Cerebellar cortex (tissue), 1 donor: ENCODE measurements at places on chromosomes 12 and 14.

DNA sequence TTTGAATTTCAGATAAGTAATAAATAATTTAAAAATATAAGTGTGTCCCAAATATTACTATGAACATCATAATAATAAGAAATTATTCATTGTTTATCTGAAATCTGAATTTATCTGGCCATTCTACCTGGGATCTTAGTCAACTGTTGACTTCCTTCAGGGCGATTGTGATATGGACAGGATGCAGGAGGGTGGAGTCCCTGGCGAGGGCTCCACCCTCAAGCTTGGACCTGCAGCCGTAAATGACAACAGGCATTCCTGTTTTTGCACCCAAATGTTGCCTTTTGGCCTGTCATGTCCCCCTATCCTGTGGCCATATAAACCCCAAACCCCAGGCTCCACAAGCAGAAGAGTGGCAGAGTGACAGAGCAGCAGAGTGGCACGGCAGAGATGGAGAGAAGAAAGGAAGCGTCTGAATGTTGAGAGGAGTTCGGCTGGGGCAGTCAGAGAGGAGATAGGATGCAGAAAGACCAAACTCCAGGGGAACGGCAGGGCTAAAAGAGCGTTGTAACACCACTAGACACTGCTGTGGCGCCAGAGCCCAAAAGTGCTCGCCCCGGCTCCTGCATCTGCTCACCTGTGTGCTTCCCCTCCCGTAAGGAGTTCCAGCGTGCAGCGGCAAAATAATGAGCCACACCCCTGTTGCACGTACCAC is 39.4 kb upstream of the FUT8 start:
- no peak for DNase-seq

DNA sequence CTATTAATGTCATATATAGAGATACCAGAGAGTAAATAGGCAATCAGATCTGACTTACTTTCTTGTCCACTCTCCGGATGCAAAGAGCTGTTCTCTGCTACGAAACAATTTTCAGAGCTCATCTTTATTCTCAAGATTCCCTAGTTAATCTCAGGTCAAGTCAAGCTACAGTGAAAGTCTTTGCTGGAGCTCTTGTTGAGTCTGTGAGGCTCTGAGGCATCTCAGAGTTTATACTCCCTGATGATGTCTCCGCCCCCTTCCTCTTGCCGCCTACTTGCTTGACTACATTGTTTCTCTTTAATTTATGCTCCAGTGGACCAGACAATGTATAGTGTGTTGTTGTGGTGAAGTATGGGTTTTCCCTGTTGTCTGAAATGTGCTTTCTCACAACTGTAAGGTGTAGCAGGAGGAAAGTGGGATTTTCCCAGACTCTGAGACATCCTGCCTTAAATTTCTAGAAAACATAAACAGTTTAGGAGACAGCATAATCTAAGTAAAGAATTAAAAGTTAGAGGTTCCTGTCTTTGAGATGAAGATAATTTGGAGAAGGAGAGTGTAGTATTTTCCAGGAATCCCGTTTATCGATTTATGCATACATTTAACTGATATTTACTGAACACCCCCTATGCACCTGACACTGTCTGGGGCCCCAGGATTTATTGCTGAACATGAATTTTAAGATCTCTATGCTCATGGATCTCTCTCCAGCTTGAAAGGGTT is at the start of gene CD69:
Gene CD69 (minus strand): TSS at position 203 of the 720 bp plus-strand sequence. CDS start 81 bp downstream, at position 122.
- DNase-seq: no peak

DNA sequence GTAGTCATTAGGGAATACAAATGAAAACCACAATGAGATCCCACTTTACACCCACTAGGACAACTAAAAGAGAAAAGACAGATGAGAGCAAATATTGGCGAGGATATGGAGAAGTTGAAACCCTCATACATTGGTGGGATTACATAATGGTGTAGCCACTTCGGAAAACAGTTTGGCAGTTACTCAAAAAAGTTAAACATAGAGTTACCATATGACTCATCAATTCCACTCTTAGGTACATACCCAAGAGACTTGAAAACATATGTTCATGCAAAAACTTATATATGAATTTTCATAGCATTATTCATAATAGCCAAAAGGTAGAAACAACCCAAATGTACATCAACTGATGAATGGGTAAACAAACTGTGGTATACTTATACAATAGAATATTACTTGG is 27.1 kb downstream of the ALDH1L2 start:
- no peak for DNase-seq

GRCh38 chr12:46468160-46468559 is 95.6 kb upstream of the SLC38A2 start:
- DNase-seq: no peak

- DNase-seq: peak; percentile 53
Observed at GRCh38 chr12:79546466-79547043, 144.2 kb downstream of the PAWR start.

- DNase-seq: no peak
Observed at GRCh38 chr14:29649170-29649569, 278.5 kb downstream of the PRKD1 start.

- DNase-seq: peak; percentile 72
Observed at GRCh38 chr12:8914716-8915526, 612 bp downstream of the PHC1 start.

GRCh38 chr12:104764225-104765091 is 193.6 kb downstream of the SLC41A2 start:
- DNase-seq: no peak

DNA sequence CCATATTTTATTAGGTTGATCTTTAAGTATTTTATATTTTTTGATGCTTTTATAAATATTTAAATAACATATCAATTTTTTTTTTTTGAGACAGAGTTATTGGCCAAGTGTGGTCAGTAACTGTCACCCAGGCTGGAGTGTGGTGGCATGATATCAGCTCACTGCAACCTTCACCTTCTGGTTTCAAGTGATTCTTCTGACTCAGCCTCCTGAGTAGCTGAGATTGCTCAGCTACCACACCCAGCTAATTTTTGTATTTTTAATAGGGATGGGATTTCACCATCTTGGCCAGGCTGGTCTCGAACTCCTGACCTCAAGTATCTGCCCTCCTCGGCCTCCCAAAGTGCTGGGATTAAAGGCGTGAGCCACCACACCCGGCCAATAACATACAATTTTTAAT is 71.1 kb downstream of the FUT8 start:
- DNase-seq: no peak

DNA sequence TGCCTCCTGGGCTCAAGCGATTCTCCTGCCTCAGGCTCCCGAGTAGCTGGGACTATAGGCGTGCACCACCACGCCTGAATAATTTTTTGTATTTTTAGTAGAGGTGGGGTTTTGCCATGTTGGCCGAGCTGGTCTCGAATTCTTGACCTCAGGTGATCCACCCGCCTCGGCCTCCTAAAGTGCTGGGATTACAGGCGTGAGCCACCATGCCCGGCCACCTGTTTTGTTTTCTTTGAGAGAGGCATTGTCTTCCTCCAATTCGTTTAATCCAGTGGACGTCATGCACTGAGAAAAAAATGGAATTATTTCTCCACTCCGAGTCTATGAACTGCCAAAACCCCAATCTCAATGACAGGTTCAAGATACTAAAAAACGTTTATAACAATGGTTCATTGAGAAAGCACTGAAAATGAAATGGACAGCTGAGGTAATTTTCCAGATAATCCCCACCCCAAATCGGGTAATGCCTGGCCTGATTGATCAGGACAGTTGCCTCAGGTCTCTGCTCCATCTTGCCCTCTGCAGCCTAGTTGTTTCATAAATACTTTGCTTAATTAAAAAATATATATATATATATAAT is 132.7 kb upstream of the PARP11 start:
- DNase-seq: no peak

DNA sequence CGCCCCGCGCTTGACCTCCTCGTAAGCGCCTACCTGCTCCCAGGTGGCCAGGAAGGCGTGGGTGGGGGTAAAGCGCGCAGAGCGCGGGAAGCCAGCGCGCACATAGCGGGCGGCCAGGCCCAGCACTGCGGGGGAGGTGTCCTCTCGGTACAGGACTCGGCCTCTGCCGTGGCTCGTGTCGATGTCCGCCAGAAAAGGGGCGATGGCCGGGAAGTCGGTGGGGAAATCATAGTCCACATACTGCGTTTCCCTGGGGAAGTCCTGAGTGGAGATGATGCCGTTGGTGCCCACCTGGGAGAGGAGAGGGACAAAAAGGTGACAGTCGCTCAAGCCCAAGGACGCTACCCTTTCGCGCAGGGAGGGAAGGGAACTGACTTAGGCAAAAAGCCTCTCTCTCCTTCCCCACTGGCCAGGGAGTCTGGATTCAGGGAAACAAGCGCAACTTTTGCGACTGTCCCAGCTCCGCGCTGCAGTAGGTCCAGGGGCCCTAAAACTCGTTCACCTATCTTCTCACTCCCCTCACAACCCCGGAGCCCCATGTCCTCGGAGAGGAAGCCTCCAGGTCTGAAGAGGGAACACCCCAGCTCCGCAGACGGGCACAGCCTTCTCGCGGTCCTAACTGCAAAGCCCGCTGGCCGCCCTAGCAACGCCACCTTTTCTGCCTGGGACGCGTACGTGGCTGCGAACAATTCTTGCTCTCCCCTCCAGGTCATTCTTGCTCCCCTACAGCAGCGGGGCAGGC is 815 bp downstream of the NID2 start:
- no peak for DNase-seq

DNA sequence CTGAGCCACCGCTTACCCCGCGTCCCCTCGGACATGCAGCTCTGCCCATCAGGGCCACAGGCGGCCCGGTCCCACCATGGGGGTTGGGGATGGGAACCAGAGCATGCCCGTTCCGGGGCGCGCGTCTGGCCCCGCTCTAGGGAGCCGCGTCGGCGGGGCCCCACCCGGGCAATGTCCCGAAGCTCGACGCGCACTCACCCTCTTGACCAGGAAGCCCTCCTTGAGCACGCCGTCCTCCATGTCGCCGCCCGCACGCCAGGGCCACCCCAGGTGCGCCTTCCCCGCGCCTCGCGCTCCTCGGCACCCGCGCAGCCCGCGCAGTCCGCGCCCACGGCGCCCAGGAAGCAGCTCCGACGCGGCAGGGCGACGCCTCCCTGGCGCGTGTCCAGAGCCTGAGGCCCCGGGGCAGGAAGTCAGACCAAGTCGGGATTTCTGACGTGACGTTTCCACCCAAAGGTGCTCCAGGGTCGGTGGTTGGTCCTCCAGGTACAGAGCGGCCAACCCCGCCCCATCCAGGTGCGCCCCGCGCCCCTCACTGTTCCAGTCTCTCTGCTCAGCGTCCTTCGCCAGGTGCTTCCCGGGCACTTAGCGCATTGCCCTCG is at the start of gene PLEK2:
Gene PLEK2 (minus strand): TSS at position 346 of the 602 bp plus-strand sequence. CDS start 106 bp downstream, at position 240.
- DNase-seq: no peak

DNA sequence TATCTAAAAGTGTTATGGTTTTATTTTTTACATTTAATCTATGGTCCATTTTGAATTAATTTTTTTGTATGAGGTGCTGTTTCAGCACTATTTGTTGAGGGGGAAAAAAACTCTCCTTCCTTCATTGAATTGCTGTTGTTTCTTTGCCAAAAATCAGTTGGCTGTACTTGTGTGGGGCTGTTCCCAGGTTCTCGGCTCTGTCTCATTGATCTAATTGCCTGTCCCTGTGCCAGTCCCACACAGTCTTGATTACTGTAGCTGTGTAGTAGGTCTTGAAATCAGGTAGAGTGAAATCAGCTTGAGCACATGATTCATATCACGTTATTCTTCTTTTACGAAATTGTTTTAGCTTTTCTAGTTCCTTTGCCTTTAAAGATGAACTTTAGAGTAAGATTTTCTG is 109.7 kb downstream of the ADGRD1 start:
- DNase-seq: no peak

DNA sequence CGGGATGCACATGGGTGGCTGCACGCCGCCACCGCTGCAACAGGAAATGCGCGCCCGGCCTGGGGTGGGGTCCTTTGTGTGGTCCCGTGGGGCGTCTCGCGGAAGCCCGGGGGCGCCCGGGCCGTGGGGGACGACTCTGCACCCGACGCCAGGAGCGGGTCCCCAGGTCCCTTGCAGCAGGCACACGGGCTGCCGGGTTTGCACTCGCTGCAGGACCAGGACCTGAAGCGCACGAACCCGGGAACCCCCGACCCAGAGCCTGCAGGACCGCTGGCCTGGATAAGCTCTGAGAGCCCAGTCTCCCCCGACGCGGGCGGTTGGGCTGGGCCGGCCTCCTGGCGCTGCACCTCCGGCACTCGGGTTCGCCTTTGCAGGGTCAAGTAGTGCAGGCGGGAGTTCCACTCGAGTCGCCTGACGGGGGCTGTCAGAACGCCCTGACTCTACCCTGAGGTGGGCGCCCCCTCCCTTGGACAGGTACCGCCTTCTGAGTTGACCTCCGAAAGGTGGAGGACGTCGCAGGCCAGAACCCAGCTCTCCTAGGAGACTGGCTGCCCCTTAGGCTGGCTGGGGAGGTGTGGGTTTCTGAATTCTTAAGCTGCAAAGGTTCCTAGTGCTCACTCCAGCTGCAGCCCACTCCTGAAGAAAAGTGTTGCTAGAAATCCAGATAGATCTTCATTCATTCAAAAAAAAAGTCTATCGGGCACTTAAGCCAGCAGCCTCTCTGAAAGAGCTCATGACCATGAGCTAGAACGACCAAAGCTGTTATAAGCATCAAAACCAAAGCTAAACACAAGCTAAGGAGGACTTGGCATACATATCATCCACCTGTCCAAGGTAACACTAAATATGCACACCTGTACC is 68.0 kb downstream of the RNF34 start:
- DNase-seq: no peak

GRCh38 chr14:92500491-92500941 is 13.1 kb upstream of the RIN3 start:
- DNase-seq: peak; percentile 11

- no peak for DNase-seq
Observed at GRCh38 chr12:124852911-124853427, 10.7 kb downstream of the SCARB1 start.

GRCh38 chr14:21070610-21071224 is 613 bp downstream of the ARHGEF40 start:
- peak; percentile 61 for DNase-seq

DNA sequence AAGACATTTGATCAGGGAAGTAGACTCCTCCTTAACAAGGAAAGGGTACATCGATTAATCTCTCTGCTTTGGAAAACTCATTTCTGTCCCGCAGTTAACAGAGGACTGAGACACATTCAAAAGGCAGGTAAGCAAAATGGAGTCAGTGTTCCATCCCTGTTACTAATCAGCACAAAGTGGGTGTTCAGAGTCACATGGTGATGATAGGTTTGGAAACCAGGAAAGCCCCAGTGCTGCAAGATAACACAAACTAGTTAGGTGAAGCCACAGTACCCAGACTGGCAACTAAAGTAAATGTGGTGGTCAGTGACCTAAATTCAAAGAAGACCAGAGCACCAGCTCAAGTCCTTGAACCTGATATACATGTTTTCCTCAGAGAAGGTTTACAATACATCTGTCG is 1.8 kb downstream of the OR4K17 start:
- no peak for DNase-seq

GRCh38 chr12:42706321-42706720 is 116.8 kb upstream of the PRICKLE1 start:
- no peak for DNase-seq

- no peak for DNase-seq
Observed at GRCh38 chr14:77004711-77005460, 23.6 kb downstream of the IRF2BPL start.

GRCh38 chr14:91129261-91129660 is 15.4 kb downstream of the DGLUCY start:
- no peak for DNase-seq

GRCh38 chr12:47775100-47775911 is 2.3 kb downstream of the SLC48A1 start:
- DNase-seq: peak; percentile 22

- peak; percentile 82 for DNase-seq
Observed at GRCh38 chr14:50804181-50804721, 26.7 kb downstream of the NIN start.
